Calu3 (cell line): ENCODE measurements at places on chromosomes 16 and 17. TPM values are rescaled to one million over a fixed set of nuclear protein-coding genes. Genes with fewer than 3 reads are reported as not detected.
A peak's percentile ranks its signal among the peaks of the same experiment; 100 is the strongest.

Gene CA7
- not detected in 2 replicates for total RNA-seq

Gene CHST5
- total RNA-seq = 0.42 and 0.64 TPM in 2 replicates

Gene THOC6
- 50.8 and 54.4 TPM in 2 replicates for total RNA-seq

Gene TP53TG3D
- not detected in 2 replicates for total RNA-seq

Gene NFATC2IP
- 91.0 and 92.3 TPM in 2 replicates for total RNA-seq

Gene KRTAP1-5
- total RNA-seq = not detected in 2 replicates

Gene GRAPL
- total RNA-seq = not detected in 2 replicates

DNA sequence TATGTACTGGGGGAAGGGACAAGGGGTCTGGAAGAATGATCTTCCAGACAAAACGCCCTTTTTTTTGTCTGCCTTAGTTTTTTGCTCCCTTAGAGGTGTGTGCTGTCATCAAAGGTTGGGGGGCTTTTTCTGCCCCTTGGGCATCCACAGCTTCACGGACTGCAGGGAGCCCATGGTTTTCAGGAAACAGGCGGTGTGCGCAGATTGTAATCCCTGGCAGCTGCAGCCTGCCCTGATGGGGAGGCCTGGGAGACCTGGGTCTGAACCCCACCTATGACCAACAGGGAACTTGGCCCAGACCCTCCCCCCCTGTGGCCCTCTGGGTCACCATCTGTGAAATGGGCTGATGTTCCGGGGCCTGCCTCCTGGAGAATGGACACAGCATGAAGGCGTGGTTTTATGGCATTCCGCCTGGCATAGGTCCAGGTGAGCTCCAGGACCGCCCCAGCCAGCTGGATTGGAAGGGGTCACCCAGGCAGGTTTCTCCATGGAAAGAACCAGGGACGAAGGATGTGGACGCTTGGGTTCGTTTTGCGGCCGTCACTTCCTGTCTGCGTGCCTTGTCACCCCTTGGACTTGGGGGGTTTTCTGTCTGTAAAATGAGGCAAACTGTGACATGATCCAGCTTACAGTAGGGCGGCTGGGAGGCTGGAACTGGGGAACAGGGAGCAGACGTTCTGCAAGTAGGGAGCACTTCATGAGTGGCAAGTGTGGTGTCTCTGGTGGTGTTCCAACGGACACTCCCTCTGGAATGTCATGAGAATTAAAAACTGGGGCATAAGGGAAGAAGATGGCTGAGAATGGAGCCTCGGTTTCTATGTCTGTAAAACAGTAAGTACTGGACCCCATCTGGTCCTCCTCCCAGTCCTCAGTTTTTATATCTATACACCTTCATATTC lies 1.5 kb downstream of the CPNE2 start:
- H3K4me3 ChIP-seq = peak overlapping the region; percentile 73
- H3K36me3 ChIP-seq = peaks cover 14% of the 10 kb centered on the region
- DNase-seq = no peak
- peaks cover 30% of the 10 kb centered on the region for H3K27me3 ChIP-seq

- H3K36me3 ChIP-seq = peaks cover 11% of the 10 kb centered on the region
- H3K4me3 ChIP-seq = peak overlapping the region; percentile 6
- peaks cover 80% of the 10 kb centered on the region for H3K4me1 ChIP-seq
- no peaks in the 10 kb centered on the region for H3K27me3 ChIP-seq
- DNase-seq = no peak
Measured at GRCh38 chr16:80989801-80990200, 16.9 kb downstream of the CMC2 start.

GRCh38 chr16:23072084-23072599 lies 77.1 kb downstream of the USP31 start:
- no peaks in the 10 kb centered on the region for H3K27me3 ChIP-seq
- peaks cover 8% of the 10 kb centered on the region for H3K4me1 ChIP-seq
- no peak overlapping the region for H3K27ac ChIP-seq
- peak; percentile 61 for DNase-seq
- H3K4me3 ChIP-seq = no peak overlapping the region
- H3K36me3 ChIP-seq = peaks cover 15% of the 10 kb centered on the region

GRCh38 chr17:3926860-3927627 lies 10.8 kb upstream of the P2RX1 start:
- no peak overlapping the region for H3K4me3 ChIP-seq
- H3K27me3 ChIP-seq = no peaks in the 10 kb centered on the region
- H3K27ac ChIP-seq = no peak overlapping the region
- DNase-seq = no peak
- no peaks in the 10 kb centered on the region for H3K36me3 ChIP-seq

- H3K27me3 ChIP-seq = no peaks in the 10 kb centered on the region
- no peak for DNase-seq
- H3K4me3 ChIP-seq = no peak overlapping the region
- no peak overlapping the region for H3K27ac ChIP-seq
- no peaks in the 10 kb centered on the region for H3K36me3 ChIP-seq
- no peaks in the 10 kb centered on the region for H3K4me1 ChIP-seq
Measured at GRCh38 chr16:72654535-72654934, 393.4 kb downstream of the ZFHX3 start.

GRCh38 chr17:80372456-80372855 lies 42.5 kb upstream of the ENDOV start:
- H3K4me1 ChIP-seq = no peaks in the 10 kb centered on the region
- DNase-seq = no peak
- no peak overlapping the region for H3K4me3 ChIP-seq
- peaks cover 80% of the 10 kb centered on the region for H3K36me3 ChIP-seq
- no peak overlapping the region for H3K27ac ChIP-seq

DNA sequence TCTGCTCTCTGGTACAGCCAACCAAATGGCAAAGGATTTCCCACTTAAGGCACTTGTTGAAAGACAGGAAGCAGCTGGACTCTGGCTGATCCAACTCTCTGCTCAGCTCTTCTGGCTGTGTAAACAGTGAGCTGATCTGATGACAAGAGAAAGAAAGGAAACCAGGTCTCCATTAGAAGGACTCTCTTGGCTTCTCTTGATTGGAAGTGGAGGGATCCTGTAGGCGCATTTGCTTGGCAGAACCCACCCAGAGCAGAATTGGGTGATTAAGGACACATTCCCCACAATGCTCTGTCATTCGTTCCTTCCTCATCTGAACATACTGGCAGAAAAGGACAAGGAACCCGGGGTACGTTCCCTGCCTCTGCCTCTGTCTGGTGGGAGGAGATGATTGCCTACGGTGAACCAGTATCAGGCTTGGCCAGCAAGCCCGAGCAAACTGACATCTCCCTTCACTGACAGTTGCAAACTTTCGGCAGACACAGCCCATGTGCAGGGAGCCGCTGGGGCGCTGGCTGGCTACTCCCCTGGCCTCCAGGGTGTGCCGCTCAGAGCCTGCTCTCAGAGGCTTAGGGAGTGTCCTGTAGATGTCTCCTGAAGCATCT lies 29.1 kb downstream of the LDHD start:
- no peaks in the 10 kb centered on the region for H3K27me3 ChIP-seq
- no peak overlapping the region for H3K4me3 ChIP-seq
- H3K36me3 ChIP-seq = no peaks in the 10 kb centered on the region
- DNase-seq = no peak
- peaks cover 25% of the 10 kb centered on the region for H3K4me1 ChIP-seq

DNA sequence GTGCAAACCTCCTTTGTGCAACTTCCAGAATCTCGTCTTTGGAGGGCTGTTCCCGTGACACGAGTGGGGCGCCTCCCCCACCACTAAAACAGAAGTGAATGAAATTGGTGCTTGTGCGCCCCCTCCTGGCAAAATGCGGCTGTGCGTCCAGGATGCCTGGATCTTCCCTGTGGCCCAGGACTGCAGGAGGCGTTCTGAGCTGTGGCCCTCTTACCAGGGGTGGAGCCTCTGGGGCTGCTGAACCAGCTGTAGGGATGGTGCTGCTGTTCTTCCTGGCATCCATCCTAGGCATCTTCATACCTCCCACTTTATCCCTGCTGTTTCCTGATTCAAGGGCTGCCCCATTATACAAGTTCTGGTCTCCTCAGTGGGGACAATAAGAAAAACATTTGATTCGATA lies 18.5 kb upstream of the NAGLU start:
- peaks cover 79% of the 10 kb centered on the region for H3K36me3 ChIP-seq
- peak; percentile 91 for DNase-seq
- H3K27ac ChIP-seq = peak overlapping the region; percentile 95
- H3K27me3 ChIP-seq = no peaks in the 10 kb centered on the region

DNA sequence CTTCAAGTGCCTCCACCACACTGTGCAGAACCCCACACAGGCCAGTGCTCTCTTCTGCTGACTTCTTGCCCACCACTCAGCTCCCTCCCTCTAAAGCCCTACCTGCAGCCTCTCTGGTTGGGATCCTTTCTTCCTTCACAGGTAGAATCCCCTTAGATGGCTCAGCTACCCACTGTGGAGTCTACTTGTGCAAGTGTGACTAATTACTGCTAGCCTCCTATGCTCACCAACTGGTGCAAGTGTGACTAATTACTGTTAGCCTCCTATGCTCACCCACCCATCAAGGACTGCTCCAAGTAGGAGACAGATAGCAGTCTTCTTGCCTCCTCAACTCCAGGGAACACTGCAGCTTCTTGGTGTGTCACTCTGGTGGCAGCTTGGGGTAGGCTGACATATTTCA lies 43.6 kb downstream of the TEX14 start:
- no peak overlapping the region for H3K4me3 ChIP-seq
- no peak for DNase-seq
- no peak overlapping the region for H3K27ac ChIP-seq
- no peaks in the 10 kb centered on the region for H3K27me3 ChIP-seq
- no peaks in the 10 kb centered on the region for H3K4me1 ChIP-seq

- peak overlapping the region; percentile 4 for H3K4me3 ChIP-seq
- peak; percentile 95 for DNase-seq
- peaks cover 54% of the 10 kb centered on the region for H3K4me1 ChIP-seq
- H3K27ac ChIP-seq = peak overlapping the region; percentile 66
- no peaks in the 10 kb centered on the region for H3K27me3 ChIP-seq
Measured at GRCh38 chr17:41625602-41626001, 1.2 kb upstream of the KRT17 start.

DNA sequence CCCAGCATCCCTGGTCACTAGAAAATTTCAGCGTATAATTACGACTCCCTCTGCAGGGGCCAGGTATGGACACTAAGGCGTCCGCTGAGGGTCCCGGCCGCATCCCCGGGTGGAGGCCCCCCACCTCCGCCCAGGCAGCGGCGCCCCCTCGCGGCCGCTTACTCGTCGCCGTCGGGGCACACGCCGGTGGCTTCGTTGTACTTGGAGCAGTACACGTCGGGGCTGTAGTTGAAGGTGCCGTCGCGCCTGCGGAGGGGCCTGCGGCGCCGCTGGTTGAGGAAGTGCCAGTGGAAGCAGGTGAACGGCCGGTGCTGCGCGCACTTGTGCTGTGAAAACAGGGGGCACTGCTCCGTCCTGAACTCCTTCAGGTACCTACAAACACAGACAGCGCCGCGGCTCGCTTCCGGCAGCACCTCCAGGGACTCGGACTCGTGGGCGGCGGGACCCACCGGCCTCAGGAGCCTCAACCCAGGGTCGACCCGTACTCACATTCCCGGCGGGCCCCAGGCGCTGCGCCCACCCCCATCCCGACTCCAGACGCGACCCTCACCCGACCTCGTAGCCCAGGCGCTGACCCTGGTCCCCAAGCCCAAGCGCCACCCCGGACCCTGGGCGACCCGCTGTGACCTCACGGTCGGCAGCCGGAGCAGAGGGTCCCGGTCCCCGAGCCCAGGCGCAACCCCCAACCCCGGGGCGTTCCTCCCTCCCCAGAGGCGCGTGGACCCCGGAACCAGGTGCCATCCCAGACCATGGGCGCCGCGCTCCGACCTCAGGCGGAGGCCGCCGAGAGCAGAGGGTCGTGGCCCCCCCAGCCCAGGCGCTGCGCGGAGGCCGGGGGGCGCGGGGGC lies 596 bp downstream of the UNKL start:
- DNase-seq = peak; percentile 79
- H3K36me3 ChIP-seq = peaks cover 44% of the 10 kb centered on the region
- no peaks in the 10 kb centered on the region for H3K27me3 ChIP-seq
- no peak overlapping the region for H3K27ac ChIP-seq
- H3K4me3 ChIP-seq = peak overlapping the region; percentile 70

GRCh38 chr17:62706598-62707424 lies 79.3 kb downstream of the MRC2 start:
- peaks cover 11% of the 10 kb centered on the region for H3K36me3 ChIP-seq
- H3K4me3 ChIP-seq = no peak overlapping the region
- peaks cover 15% of the 10 kb centered on the region for H3K4me1 ChIP-seq
- H3K27me3 ChIP-seq = no peaks in the 10 kb centered on the region

DNA sequence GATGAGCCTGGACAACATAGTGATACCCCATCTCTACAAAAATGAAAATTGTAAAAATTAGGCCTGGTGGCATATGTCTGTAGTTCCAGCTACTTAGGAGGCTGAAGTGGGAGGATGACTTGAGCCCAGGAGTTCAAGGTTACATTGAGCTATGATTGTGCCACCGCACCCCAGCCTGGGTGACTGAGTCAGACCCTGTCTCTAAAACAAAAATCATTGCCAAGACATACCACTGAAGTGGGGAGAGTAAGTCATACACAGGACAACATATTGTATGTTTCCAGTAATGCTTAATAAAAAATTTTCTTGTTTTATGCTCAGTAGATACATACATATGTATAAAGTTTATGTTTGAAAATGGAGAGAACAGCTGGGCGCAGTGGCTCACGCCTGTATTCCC lies 39.2 kb downstream of the NDE1 start:
- no peaks in the 10 kb centered on the region for H3K4me1 ChIP-seq
- H3K4me3 ChIP-seq = no peak overlapping the region
- DNase-seq = no peak
- peaks cover 52% of the 10 kb centered on the region for H3K36me3 ChIP-seq
- no peak overlapping the region for H3K27ac ChIP-seq

- no peak overlapping the region for H3K4me3 ChIP-seq
- H3K27ac ChIP-seq = no peak overlapping the region
- H3K36me3 ChIP-seq = no peaks in the 10 kb centered on the region
- no peaks in the 10 kb centered on the region for H3K4me1 ChIP-seq
- no peak for DNase-seq
- H3K27me3 ChIP-seq = peaks cover 40% of the 10 kb centered on the region
Measured at GRCh38 chr16:80695020-80695419, 109.4 kb downstream of the CDYL2 start.

- H3K4me1 ChIP-seq = no peaks in the 10 kb centered on the region
- no peak for DNase-seq
- H3K27ac ChIP-seq = no peak overlapping the region
- H3K4me3 ChIP-seq = no peak overlapping the region
Measured at GRCh38 chr17:57669671-57670529, 75.2 kb downstream of the CCDC182 start.

- no peak for DNase-seq
- H3K27me3 ChIP-seq = peaks cover 46% of the 10 kb centered on the region
- peak overlapping the region; percentile 56 for H3K4me3 ChIP-seq
Measured at GRCh38 chr17:72110231-72110941, 10.4 kb upstream of the SOX9 start.

DNA sequence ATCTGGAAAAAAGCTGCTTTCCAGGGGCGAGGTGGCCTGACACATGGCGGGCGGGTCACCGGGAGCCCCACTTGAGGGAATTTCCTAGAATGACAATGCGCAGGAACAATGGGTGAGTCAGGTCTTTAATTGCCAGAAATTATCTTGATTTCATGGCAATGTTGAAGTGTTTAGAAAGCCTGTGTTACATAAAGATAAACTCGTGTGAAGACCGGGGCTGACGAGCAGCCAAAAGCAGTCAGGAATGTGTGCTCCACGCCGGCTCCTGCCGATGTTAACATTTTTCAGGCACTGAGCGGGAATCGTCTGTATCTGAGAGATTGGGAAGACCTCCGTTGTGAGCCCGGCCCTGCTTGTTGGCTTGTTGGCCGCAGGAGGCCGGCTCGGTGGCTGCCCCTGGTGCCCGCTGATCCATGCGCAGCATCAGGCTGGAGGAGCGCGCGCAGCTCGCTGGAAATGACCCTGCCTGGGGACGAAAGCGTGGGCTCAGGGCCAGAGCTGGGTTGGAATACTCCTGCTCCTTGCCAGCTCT lies 353.1 kb downstream of the FOXL1 start:
- H3K4me3 ChIP-seq = no peak overlapping the region
- H3K27ac ChIP-seq = no peak overlapping the region
- H3K27me3 ChIP-seq = peaks cover 30% of the 10 kb centered on the region

GRCh38 chr17:8048736-8049135 lies 9.9 kb downstream of the ALOX15B start:
- no peaks in the 10 kb centered on the region for H3K36me3 ChIP-seq
- H3K4me3 ChIP-seq = no peak overlapping the region
- peaks cover 37% of the 10 kb centered on the region for H3K27me3 ChIP-seq
- no peaks in the 10 kb centered on the region for H3K4me1 ChIP-seq
- no peak overlapping the region for H3K27ac ChIP-seq
